ENCODE measurements at places on chromosomes 1 and 21.

GRCh38 chr1:171195767-171196166, 10.7 kb downstream of the FMO2 start:
- DNase-seq = no peak

GRCh38 chr1:240611619-240612480, at the start of gene GREM2:
Gene GREM2, minus strand, starts transcription at chr1:240612155. Its CDS starts 118,680 bp downstream, at chr1:240493475.
- DNase-seq = peak; percentile 16

GRCh38 chr1:79005945-79006344, 585 bp downstream of the ADGRL4 start:
- no peak for DNase-seq

- no peak for DNase-seq
Measured at GRCh38 chr1:66492424-66492823, 41.5 kb upstream of the SGIP1 start.

DNA sequence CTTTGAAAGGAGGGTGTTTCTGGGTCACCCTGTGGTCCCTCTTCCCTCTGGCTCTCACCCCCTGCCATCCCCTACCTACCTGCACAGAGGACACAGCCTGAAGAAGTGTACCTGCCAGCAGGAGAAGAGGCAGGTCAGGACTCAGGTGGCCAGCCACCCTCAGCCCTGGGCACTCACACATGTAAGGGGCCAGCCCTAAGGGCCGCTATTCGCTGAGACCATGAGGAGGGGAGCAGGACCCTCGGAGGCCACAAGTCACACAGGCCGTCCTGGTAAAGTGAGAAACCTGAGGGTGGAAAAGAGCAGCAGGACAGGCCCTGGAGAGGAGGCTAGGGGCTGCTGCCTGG, 1.2 kb downstream of the ZNF692 start:
- DNase-seq = no peak

DNA sequence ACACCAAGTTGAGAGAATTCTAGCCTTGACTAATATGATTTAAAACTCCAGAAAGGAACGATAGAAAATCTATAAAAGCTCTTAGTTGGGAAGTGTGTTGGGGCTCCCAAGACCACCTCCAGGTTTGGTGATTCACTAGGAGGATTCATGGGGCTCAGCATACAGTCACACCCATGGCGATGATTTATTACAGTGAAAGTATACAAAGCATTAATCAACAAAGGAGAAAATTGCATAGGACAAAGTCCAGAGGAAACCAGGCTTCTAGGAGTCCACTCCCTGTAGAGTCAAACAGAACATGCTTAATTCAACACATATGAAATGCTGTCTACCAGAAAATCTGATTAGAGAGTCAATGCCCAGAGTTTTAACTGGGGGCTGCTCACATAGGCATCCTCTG, 4.8 kb downstream of the CDCA8 start:
- DNase-seq = no peak

DNA sequence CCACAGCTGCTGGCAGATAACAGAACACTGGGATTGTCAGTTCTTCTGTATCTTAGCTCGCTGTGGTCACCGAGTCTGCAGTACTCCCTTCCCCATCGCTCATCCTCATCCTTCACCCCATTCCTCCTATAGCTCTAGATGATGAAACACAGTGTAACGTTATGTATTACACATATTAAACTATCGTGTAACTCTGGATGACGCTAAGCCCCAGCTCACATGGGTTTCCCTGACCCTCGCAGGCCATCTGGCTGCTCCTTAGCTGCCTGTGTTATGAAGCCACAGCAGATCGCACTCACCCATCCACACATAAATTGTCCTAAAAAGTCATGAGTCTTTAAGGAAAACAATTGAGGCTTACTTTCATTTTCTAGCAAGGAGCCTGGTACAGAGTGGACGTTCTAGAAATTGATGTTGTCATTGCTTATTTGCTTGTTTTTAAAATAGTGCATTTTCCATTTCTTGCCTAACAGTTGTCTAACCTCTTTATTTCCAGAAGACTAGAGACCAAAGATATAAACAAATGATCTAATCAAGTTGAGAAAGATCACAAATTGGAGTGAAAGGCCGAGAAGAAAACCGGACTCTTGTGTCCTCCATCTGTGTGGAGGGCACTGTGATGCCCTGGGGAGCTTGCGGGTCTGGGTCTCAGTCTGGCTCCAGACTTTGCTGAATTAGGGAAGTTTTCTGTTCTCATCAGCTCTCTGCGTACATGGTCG, 24.3 kb upstream of the PCP4 start:
- no peak for DNase-seq

DNA sequence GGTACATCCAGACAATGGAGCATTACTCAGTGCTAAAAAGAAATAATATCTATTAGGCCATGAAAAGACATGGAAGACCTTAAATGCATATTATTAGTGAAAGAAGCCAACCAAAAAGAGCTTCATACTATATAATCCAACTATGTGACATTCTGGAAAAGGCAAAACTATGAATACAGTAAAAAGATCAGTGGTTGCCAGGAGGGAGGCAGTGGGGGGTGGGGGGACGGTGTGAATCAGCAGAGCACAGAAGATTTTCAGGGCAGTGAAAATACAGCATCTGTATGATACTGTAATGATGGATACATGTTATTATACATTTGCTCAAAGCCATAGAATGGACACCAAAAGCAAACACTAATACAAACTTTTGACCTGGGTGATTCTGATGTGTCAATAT, 339.4 kb upstream of the SNX7 start:
- DNase-seq = no peak

GRCh38 chr1:45833361-45833760, 29.9 kb downstream of the MAST2 start:
- no peak for DNase-seq

DNA sequence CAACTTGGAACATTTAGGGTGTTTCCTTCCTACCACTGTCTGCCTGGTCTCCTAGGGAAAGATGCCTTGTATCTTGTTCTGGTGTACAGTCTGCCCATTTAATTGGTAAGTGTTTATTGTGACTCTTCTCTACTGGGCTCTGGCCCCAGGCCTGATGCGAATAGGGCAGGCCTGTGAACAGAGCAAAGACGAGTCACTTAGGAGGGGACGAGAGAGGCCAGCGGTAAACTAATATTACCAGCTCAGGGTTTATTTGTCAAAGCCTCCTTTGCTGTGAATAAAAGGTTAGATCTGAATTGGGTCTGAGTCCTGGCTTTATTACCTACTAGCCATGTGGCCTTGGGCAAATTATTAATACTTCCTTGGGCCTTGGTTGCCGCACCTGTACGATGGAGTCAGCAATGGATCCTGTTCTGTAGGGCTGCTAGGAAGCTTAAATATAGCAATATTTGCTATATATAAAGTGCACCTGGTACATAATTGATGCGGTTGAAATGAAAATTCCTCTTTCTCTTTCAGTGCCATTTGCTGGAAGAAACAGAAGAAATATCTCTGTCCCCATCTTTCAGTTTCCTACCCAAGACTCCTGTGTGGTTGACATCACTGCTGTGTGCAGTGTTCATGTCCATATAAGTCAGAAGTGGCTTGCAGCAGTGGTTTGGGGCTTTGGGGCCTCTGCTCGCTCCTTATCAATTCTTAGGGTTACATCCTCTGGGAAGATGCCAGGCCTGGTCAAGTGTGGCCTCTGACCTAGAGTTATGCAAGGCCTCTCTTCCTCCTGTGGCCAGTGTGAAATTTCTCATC, 32.4 kb downstream of the MAPKAPK2 start:
- DNase-seq = no peak

DNA sequence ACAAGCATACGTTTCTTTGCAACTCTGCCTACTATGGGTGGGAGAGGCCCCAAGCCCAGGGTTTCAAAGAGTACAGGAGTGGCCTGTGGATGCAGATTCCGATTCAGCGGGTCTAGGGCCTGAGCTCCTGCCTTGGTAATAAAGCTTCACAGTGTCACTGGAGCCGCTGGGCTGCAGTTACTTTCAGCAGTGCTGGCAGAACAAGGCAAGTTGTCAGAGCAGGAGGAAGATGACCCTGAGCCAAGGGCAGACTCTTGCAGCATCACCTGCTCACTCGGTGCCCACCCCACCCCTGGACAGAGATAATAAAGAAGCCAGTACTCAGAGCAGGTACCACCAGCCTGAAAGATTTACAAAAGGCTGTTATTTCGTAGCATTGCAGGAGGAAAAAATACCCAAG, 8.0 kb upstream of the RAP1GAP start:
- no peak for DNase-seq

DNA sequence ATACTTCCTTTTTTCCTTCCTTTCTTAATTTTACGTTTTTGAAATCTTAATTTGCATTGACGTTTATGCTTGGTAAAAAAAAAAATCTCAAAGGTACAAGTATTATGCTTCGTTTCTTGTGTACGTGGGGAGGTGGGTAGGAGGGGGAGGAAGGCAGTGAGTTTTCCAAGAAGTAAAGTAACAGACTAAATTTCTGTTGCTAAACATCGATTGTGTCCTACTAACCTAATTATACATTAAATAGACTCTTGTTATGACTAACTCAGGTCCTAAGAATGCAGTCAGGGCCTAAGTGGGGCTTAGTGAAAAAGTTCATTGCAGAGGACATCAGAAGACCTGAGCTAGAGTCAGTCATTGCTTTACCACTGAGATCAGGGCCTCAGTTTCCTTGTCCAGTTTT, 17.5 kb downstream of the NEK7 start:
- no peak for DNase-seq

- DNase-seq = no peak
Measured at GRCh38 chr1:239361403-239361802, 25.0 kb upstream of the CHRM3 start.

DNA sequence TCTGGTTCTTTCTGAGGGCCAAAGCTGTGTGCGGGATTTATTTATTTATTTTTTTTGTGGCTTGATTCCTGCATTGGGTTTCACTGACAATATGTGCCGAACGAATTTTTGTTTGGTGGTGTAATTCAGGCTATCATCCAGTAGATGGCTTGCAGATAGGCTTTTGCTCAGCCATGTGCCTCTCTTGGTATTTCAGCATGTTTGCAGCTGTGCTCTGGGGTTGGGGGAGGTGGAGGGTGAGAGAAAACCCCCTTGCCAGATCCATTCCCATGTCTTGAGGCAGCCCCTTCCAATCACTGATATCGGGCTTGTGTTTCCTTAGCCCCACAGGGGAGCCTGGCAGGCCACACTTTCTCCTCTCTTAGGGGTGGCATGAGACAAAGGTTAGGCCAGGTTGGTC, 302.4 kb downstream of the PTGER3 start:
- DNase-seq = no peak

- no peak for DNase-seq
Measured at GRCh38 chr1:159958719-159959380, 4.8 kb upstream of the SLAMF9 start.

DNA sequence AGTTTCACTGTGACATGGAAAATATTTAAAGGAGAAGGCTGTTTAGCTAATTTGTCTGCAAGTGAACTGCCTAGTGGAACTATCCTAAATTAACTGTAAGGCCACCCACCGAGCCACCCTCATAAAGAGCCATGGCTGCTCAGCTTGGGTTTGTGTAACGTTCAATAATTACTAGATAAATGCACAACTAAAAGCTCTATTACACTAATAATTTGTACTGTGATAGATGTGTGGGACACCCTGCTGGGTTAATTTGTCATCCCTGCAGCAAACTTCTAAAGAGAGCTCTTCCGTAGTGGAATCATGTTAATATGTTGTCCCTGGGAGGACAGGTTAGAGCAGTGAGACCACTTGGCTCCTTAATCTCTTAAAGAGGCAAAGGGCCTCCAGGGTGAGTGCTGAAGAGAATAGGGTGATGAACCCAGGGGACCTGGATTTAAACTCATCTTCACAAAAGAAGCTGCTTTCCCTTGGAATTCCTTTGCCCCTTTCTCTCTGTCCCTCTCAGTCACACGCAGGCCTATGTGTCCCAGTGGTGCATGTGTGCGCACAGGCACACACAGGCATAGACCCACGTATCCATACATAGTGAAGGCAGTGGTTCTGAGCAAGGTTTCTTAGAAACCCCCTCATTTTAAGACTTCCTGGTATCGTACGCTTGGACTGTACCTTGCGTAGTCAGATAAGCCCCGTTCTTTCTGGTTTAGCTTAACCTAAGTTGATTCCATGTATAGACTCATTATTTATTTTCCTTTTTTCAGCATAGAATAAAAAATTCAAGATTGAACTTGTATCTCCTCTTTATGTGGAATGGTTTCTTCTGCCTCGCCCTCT, 310.3 kb downstream of the NFIA start:
- no peak for DNase-seq

DNA sequence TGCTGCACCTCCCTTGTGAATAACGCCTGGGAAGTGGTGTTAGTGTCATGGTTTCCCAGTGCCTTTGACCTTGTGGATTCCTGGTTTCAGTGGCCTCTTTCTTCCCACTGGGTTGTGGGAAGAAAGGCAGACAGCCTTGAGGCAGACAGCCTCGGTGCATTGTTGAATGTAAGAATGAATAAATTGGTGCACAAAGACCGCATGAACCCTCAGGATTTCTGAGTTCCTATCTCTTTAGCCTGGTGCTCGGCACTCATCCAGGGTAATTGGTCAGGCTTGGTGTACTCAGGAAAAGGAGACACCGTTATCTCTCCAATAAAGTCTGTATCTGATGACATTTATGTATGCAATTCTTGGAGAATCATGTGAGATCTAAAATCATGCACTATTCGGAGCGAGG, 5.1 kb downstream of the ZNF362 start:
- no peak for DNase-seq

- DNase-seq = no peak
Measured at GRCh38 chr1:153099461-153100045, 5.2 kb upstream of the SPRR2E start.

- DNase-seq = no peak
Measured at GRCh38 chr21:44568667-44569556, 4.6 kb upstream of the KRTAP10-4 start.

- no peak for DNase-seq
Measured at GRCh38 chr1:1211541-1212441, 2.2 kb downstream of the TNFRSF4 start.

DNA sequence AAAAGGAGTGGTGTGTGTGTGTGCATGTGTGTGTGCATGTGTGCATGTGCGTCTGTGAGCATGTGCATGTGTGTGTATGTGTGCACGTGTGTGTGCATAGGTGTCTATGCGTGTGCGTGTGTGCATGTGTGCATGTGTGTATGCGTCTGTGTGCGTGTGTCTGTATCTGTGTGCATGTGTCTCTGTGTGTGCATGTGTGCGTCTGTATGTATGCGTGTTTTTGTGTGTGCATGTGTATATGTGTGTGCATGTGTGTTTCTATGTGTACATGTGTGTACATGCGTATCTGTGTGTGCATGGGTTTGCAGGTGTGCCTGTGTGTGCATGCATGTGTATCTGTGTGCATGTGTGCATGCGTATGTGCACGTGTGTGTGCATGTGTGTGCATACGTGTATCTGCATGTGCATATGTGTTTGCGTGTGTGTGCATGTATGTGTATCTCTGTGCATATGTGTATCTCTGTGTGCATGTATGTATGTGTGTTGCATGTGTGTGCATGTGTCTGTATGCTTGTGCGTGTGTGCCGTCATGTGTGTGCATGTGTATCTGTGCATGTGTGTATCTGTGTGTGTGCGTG, 77.9 kb downstream of the TCP10L start:
- DNase-seq = no peak

All from CD4-positive, alpha-beta T cell treated with Interleukin-6 at 100 ng/mL for 8 hours (primary cell).